ENCODE measurements at places on chromosomes 16 and 17.

DNA sequence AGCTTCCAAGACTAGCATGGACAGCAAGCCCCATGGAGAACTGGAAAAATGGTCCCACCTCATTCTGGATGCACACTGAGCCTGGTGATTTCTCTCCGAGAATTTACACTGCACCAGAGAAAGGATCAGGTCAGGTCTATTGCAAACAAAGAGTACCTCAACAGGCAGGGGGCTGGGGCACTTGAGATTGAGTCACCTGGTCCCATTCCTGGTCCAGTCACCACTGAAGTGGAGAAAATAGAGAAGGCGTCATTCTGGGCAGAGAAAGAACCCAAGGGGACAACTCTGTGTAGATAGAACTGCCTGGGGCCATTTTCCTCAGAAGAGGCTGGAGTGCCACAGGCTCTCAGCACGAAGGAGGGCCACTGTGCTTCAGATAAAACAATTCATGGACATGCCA is 38.4 kb downstream of the CENPV start:
- no peak for DNase-seq

DNA sequence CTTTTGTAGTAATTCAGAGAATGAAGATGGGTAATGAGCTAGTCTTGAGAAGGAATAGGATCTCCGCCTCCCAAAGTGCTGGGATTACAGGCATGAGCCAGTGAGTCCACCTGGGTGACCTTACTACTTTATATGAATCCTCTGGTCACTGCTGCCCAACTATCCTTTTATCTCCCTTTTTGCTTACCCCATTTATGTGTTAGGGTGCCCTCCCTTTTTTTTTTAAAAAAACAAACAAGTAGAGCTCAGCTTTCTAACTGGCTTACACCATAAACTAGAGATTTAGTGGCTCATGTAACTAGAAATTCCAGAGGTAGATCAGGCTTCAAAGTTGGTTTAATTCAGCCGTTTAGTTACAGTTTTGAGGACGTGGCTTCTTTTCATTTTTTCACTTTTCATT is 15.6 kb downstream of the USP10 start:
- no peak for DNase-seq

GRCh38 chr17:7139400-7139799 is 24.8 kb upstream of the ASGR2 start:
- no peak for DNase-seq

- DNase-seq = no peak
Measured at GRCh38 chr16:64882078-64882784, 239.6 kb downstream of the CDH11 start.

DNA sequence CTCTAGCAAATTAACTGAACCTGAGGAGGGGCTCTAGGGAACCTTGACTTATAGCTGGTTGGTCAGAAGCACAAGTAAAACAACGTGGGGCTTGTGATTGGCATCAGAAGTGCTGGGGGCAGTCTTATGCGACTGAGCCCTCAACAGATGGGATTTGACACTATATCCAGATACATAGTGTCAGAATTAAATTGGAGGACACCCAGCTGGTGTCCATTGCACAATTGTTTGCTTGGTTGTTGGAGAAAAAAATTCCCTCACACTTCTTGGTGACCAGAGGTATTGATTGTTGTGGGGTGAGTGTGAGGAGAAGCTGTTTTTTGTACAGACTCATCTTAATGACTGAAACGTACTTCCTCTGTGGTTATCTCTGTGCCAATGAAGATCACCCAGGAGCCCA is 59.7 kb downstream of the NTN1 start:
- no peak for DNase-seq

- DNase-seq = no peak
Measured at GRCh38 chr16:46974352-46974751, 878 bp upstream of the DNAJA2 start.

GRCh38 chr16:56998861-56999260 is 9.5 kb downstream of the NLRC5 start:
- DNase-seq = no peak

DNA sequence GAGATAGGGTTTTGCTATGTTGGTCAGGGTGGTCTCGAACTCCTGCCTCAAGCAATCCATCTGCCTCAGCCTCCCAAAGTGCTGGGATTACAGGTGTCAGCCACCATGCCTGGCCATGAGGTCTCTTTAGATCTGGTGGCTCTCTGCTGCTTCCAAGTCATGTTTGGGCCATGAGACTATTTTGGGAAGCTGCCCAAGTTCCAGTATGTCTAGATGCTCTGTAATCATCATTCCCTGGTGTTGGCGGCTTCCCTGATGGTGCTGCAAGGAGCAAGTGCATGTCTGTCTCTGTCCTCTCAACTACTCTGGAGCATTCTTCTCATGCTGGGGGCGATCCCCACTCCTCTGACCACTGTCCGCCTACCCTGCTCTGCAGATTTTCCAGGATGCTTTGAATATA is 6.4 kb upstream of the ODF4 start:
- no peak for DNase-seq

Measured in cortex of kidney (tissue), 1 donor.